Omental fat pad (tissue), 4 donors: ENCODE measurements at places on chromosomes 4 and X.

GRCh38 chrX:154799556-154800348, 5.5 kb downstream of the MPP1 start:
- DNase-seq: no peak

- DNase-seq: no peak
Observed at GRCh38 chrX:65502618-65503017, 32.0 kb downstream of the LAS1L start.

- DNase-seq: no peak
Observed at GRCh38 chr4:117479673-117480072, 394.3 kb upstream of the TRAM1L1 start.

DNA sequence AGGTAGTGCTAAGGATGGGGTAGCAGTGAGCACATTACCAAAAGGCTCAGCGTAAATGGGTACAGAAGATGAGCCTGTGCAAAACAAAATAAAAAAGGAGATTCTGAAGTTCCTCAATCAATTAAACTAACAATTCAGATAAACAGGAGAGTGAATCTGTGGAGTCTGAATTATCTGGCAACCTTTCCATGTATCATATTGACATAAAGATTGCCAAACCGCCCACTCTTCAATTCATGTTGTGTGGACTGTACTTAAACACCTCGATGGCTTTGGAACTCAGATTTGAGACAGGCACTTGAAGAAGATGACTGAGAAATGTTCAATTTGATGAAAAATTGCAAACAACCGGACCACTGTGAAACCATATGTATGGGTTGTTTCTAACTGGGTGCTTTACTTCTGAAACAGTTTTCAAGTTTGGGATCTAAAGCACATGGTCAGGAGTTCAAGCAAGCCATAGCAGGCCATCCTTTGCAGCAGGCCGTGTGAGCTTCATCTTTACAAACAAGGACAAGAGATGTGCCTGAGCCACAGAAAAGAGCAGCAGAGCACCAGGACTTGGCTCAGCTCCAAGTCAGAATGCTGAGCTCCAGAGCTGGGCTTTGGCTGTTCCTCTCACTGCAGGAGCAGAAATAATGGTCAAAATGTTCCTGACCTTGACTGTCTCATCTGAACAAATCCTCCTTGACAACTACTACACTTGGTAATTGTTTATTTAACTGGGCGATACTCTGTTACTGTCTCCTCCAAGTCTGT, 108.1 kb downstream of the MGST2 start:
- DNase-seq: no peak

DNA sequence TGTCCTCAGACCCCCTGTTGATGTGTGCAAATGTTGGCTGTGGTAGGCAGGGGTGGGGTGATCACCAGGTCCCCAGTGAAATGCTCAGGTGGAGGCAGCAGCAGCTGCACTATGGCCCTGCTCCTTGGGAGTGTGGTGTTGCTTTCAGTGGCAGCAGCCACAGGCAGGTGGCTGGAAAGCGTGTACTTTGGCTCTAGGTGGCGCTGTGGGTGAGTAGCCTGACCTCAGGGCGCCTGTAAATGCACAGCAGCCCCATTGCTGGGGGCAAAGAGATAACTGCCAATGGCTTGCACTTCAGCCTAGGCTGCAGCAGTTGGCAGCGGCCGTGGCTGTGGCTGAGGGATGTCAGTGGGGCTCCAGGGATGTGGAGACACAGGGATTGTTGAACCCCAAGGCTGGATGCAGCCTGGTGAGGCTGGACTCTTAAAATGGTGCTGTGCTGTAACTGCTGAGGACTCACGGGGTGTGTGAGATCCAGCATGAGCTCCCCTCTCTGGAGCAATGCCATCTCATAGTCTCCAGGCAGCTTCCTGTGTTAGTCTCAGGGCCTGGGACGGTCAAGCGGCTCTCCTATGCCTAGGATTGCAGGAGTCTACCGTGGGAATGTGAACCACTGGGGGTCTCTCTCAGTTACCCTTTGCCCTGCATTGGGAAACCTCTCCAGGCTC, 421.7 kb upstream of the HTR2C start:
- DNase-seq: no peak

DNA sequence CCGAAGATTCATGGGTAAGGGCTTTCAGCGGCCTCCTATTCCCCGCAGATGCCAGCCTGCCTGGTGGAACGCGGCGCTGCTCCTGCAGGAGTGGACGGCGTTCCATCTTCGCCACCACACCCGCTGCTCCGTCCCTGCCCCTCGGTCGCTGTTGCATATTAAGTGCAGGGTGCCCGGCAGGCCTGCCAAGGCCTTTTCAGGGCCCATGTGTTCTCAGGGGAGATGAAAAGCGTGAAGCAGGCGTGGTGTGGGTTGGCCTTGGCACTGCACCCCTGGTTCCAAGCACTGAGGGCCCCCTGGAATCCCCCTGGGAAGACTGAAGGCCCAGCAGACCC, 52.0 kb downstream of the SORCS2 start:
- DNase-seq: no peak

GRCh38 chr4:102441978-102442911, 58.9 kb upstream of the NFKB1 start:
- no peak for DNase-seq

DNA sequence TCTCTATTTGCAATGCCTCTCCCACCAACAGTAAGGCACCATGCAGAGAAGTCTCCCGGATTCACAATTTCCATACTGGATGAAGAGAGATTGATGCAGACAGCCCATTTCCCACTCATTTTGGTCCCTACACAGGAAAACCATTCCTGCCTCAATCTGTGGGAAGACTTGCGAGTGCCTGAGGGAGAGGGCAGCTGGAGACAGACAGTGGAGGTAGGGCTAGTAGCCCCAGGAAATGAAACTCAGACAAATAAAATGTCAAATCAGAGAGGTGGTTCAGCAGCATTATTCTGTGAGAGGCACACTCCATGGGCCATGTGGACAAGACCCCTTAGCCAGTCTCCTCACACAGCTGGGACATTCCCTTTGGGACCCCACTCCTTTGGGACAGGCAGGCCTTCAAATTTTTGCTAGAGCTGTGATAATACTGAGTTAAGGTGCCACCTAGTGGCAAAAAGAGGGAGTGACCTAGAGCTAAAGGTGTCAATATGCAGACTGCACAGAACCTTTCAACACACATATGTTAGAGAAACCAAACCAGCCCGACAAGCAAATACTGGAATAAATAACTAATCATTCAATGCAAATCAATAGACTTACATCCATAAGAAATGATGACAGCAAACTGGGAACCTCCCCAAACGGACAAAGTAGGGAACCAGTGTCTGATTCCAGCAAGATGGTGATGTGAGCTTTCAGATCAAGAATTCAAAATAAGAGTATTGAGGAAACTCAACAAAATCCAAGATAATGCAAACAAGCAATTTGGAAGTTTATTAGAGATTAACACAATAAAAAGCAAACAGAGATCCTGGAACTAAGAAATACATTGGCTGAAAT, 1865.3 kb upstream of the AGA start:
- DNase-seq: no peak

- DNase-seq: no peak
Observed at GRCh38 chr4:101172369-101172768, 175.0 kb downstream of the PPP3CA start.
